GM12892 (cell line): ENCODE measurements at places on chromosomes 16 and 17.

DNA sequence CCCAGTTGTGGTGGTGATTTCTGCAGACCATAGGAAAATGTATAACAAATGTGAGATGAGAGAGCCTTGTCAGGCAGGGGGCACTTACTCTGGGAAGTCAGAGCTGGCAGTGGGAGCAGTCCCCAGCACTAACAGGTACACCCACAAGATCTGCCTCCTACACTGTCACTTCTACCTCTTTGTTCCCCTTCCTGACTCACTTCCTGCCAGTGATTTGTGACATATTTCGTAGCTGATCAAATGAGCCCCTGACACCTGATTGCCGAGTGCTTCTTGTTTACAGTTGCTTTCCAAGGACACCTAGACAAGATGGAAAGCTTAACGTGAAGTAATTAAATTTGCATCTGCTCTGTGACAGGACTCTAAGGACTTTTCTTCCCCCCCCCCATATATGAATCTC is 40.5 kb downstream of the FTO start:
- no peak for DNase-seq

GRCh38 chr17:4501295-4501949 is 2.7 kb downstream of the SPNS2 start:
- DNase-seq, result no peak

DNA sequence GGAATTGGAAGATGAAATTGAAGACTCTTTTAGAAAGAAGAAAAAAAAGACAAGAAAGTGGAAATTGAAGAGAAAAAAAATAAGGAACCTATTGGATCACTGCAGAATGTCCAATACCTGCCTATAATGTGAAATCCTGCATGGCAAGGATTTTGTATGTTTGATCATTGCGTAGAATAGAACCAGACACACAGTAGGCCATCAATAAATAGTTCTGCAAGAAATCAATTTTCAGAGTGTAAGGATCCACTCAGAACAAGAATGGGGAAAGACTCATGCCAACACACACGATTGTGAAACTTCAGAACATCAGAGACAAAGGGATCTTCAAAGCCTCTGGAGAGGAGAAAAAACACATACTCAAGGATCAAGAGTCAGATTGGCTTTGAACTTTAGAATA is 39.7 kb upstream of the DHX40 start:
- DNase-seq, result no peak

DNA sequence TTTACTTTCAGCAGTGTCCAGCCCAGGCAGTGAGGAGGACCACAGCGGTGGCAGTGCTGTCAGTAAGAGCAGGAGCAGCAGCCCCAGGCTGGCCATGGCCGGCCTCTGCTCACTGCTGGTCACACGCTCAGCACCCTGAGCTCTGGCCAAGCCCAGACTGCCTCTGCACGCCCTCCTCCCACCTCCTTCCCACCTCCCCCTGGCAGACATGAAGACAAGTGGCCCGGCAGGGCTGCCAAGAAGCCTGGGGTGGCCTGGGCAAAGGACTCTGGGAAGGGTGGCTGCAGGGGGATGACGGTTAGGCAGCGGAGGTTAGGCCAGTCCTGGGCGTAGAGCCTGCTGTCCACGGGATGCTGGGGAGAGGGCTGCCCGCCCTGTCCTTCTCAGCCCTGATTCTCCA is at the start of gene C16orf89:
TSS of gene C16orf89 (minus strand) at position 144 of the 400 bp plus-strand sequence. CDS start at position 96, 48 bp downstream.
- no peak for DNase-seq

DNA sequence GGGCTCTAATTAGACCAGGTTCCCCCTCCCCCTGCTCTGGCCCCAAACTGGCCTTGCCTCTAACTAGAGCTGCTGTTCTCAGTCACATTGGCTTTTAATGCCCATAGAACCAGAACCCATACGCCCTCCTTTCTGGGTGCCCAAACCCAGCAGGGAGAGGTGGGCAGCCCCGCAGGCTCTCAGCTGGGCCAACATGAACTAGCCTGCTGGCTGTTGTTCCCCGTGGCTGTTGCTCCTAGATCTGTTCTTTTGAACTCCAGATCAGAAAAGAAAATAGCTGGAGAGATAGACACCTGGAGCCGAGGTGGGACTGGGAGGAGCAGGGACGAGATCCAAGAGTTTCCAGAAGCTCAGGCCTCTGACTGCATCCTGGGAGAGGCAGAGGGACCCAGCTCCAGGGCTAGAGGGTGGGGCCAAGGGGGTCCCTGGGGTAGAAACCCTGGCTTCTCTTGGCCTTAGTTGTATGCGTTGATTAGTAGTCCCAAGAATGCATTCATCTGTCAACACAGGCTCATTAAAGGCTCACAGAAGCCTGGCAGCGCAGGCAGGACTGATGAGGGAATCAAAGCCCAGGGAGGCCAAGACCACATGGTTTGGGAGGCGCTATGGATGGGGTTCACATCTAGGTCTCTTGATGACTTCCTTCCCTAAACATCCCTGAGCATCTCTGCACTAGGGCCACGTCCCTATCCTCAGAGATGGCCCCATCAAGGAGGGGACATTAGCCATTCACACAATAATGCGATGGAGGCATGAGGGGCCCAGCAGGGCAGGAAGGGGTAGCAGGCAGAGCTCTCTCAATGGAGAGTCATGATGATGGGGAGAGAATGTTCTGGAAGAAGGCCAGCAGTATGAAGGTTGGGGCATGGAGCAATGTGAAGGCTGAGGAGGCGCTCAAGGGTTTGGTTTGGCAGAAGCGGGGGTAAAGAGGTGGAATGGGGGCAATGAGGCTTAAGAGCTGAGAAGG is 1.3 kb upstream of the CPSF4L start:
- no peak for DNase-seq

DNA sequence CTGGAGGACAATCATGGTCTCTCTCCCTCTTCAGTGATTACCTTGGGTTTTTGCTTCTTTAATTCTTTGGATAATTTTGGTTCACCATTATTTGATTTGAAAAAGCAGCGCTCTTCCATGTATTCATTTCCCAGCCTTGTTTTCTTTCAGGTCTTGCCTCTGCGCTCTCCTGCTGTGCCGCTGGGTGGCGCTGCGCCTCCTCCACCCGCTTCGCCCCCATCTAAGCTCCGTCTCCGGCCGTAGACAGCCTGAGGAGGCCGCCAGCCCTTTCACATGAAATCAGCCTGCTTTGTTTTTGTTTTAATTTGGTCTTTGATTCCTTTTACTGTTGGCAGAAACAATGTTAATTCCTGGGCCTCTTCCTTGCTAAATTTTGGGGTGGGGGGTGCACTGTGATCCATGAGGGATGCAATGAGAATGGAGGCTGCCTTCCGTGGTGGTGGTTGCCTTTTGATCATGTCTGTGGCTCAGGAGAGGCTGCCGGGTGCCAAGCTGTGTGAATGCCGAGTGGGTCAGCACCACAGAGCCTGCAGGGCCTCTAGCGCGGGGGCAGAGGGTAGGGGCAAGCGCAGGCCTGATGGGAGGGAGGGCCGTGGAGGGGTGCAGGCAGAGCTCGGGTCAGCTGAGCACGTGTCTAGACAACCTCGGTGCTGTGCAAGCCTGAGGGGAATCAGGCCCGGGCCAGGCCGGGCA is 64.1 kb downstream of the PLD6 start:
- peak; percentile 69 for DNase-seq

GRCh38 chr17:50169121-50169764 is 3.4 kb downstream of the SGCA start:
- peak; percentile 59 for DNase-seq

GRCh38 chr17:70310221-70310672 is 140.9 kb downstream of the KCNJ2 start:
- DNase-seq, result no peak

DNA sequence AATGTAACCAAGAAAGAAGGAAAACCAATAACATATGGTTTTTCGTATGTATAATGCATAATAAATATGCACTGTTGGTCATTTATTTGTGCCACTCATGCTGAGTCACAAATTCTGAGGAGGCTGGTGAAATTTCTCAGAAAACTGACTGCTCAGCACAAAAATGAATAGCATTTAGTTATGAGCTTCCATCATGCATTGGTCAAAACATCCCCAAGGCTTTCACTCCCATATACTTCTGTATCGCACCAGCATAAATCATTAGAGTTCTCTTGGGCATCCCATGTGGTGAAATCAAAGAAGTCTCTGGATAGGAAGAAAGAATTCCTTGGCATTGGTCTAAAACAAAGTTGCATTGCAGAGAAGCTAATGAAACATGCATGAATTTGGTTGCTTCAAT is 785.6 kb upstream of the CDH8 start:
- DNase-seq, result no peak

DNA sequence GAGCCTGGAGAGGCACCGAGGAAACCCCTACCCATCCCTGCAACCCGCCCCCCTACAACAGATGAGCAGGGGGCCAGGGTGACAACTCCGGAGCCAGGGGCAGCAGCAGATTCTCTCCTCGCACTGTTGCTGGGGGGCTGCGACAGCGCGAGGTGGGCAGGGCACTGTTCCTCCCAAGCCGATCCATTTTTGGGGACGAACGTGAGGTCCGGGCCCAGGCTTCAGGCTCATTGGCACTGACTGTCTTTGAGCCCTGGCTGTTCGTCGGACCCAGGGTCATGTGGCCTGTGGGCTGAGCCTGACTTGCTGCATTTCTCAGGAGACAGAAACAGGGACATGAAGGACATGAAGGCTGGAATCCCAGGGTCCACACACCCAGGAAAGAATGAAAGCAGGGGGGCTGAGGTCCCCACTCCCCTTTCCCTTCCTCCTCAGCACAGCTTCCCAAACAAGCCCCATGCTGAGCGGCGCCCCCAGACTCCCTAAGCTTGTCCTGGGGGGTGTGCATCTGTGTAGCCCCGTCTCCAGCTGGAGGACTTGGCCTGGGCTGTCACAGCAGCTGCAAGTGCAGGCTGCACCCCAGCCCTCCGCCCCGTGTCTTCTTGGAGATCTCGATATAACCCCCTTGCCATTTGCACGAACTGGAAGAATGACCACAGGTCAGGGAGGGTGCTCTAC is 18.7 kb downstream of the CEP295NL start:
- no peak for DNase-seq

GRCh38 chr16:16110111-16110490 is 113.2 kb downstream of the ABCC6 start:
- DNase-seq, result no peak

GRCh38 chr16:9095656-9096397 is 4.4 kb downstream of the HAPSTR1 start:
- no peak for DNase-seq

- no peak for DNase-seq
These were observed 44.8 kb upstream of the IRX3 start for GRCh38 chr16:54331241-54332002.

DNA sequence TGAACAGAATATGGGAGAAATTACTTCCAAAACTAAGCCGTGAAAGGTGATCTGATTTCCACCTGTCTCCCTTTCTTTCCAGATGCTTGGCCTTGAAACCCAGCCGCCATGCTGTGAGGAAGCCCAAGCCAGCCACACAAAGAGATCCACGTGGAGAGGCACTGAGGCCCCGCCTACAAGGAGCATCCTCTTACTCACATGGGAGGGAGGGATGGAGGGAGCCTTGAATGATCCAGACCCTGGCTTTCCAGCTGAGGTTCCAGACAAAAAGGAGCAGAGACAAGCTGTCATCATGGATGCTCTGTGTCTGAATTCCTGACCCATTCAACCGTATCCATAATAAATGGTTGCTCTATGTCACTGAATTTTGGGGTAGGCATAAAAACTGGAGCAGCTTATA is 48.9 kb upstream of the HAPSTR1 start:
- DNase-seq, result no peak

- DNase-seq, result no peak
These were observed 20.0 kb downstream of the TRAF4 start for GRCh38 chr17:28763804-28764266.

GRCh38 chr17:32489320-32490100 is 2.7 kb downstream of the CDK5R1 start:
- no peak for DNase-seq

GRCh38 chr16:25143928-25144327 is 32.4 kb downstream of the LCMT1 start:
- no peak for DNase-seq

- peak; percentile 52 for DNase-seq
These were observed 2.4 kb downstream of the SKAP1 start for GRCh38 chr17:48427598-48427997.

DNA sequence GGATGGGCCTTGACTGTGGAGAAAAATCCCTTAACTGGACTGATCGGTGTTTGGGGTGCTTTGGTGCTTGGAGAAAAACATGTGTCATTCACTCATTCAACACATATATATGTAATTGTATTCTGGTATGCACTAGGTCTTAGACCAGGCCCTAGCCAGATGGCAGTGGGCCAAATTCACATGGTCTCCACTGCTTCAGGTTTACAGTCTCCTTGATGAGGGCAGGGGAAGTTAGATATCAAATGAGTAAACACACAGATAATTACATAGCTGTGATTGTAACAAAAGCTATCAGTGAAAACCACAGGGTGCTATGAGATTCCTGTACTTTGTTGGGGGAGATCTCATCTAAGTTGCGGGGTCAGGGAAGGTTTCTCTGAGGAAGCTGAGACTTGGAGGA is 78.8 kb downstream of the WWP2 start:
- DNase-seq, result no peak

GRCh38 chr17:27282054-27282551 is 11.8 kb upstream of the WSB1 start:
- no peak for DNase-seq

DNA sequence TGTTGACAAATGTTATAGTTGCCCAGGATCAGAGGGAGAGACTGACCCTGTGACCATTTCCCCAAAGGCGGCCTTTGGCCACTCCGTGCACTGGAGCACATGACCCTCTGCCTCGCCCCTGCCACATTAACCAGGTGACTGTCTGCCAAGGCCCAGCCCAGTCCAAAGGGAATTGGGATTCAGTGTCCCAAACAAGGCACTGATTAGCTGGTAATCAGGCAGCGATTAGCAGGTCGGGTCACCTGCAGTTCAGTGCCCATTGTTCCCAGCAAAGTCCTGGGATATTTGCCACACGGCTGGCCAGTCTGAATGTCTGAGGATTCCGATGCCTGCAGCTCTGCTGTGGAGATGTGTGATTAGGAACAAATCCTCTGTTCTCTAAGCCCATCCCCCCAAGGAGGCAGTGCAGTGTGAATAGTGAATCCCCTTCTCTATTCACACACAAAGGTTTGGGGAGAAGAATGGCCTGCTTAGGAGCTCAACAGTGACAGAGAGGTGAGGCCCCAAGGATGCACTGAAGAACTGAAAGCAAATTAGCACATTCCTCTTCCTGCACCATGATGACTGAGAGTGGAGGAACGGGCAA is 123.1 kb upstream of the MAF start:
- no peak for DNase-seq

DNA sequence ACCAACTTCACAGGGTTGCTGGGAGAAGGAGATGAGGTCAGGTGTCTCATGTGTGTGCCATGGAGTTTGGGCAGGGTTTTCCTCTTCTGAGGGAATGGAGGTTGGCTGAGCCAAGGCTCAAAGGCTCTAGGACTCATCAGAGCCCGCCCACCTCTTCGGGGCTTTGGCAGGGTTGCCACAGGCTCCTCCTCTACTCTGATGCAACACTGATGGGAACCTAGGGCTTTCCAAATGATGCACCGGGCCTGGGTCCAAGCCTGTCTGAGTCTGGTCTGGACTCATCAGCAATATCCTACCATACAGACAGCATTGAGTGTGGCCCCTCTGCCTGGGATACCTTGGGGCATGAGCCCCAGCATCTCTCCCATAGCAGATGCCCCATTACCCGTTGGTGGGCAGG is 59.5 kb upstream of the LHX1 start:
- DNase-seq, result no peak
